Stimulated activated CD8-positive, alpha-beta memory T cell treated with anti-CD3 and anti-CD28 coated beads, Interleukin-7, amount 100 ng/mL, for 1 hour (primary cell): ENCODE measurements at places on chromosomes 7 and 10.

GRCh38 chr7:116511552-116512519 is 12.3 kb downstream of the CAV2 start:
- no peak for DNase-seq

DNA sequence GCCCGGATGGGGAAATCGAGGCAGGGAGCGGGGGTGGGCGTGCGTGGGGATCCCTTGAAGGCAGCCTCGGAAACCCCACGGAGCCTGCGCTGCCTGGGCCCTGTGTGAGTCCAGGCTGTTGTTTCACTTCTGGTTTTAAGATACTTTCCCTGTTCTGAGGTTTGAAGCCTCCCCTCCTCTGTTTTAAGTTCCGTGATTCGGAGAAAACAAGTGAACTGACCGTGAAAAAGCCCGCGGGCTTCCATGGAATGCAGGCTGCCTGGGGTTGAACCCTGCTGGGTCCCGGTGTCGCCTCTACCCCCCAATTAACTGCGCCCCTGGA is 401 bp downstream of the LRRC27 start:
- DNase-seq: no peak

DNA sequence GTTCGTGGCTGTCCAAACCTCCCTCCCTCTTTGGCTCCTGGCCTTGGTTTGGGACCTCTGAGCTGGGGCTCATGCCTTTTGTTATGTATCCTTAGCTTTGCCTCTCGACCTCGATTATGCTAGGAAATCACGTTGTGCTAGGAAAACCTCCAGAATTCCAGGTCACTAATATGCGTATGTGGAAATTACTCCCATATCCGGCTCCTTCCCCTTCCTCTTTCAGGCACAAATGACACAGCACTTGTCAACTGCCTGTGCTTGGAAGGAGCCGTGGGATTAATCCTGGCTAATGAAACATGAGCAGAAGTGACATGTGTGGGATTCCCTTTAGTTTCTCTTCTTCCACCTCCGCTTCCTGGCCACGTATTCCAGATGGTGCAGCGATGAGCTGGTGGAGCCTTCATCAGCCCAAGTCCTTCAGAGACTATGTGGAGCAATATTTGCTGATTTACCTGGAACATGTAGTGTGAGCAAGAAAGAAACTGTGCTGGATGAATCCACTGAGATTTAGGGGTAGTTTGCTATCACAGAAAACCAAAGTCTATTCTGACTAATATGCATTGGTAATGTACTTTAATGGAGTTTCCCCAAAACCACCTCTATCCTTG is 149.2 kb downstream of the REEP3 start:
- DNase-seq: no peak

GRCh38 chr7:141306081-141306480 is 232.2 kb downstream of the TMEM178B start:
- DNase-seq: no peak

DNA sequence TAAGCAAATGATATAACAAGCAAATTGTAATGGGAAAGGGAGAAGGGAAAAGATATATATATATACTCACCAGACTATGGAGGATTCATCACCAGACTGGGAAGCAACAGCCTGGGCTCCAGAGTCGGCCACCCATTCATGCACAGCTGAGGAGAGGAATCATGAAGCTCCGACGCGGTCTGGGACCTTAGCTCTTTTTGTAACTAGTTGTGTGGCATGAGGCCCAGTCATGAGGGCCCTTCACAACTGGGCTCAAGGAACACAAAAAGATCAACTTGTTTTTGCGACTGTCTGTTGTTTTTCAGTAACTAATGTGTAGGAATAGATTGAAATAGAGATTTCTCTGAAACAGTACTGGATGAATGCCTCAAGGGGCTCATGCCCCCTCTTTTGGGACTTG is 911.2 kb downstream of the TYW1 start:
- DNase-seq: no peak

GRCh38 chr7:158309868-158310763 is 277.5 kb downstream of the PTPRN2 start:
- no peak for DNase-seq

GRCh38 chr10:9289811-9290210 is 1235.3 kb downstream of the GATA3 start:
- DNase-seq: no peak

DNA sequence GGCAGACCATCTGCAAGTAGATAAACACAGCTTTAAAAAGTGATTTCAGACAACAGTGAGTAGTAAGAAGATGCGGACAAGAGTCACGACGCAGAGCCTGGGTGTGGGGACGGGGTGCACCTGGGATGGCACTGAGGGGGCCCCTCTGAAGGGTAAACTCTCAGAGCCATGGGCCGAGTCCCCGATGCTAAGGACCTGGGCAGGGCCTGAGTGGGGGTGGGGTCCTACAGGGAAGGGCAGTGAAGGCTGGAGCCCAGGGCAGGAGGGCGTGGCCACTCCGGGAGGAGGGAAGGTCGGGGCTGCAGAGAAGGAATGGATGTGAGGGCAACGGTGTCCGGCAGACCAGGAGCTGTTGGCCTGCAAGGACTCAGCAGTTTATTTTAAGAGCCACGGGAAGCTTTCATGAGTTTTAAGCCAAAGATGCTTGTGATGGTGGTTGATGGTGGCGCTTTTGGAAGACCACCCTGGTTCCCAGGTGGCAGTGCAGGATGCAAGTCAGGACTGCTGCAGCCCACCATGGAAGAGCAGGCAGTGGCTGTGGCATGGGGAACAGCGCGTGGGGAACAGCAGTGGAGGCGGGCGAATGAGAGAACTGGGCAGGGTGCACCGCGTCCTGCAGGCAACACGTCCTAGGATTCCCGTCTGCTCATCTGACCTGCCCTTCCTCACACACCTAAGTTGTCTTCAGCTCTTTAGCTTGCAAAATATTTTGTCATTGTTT is 296.8 kb downstream of the DNAJB6 start:
- no peak for DNase-seq

GRCh38 chr10:115558252-115558651 is 465.1 kb downstream of the ATRNL1 start:
- no peak for DNase-seq

- no peak for DNase-seq
These were observed 7.7 kb upstream of the ZNF783 start for GRCh38 chr7:149254181-149254858.

DNA sequence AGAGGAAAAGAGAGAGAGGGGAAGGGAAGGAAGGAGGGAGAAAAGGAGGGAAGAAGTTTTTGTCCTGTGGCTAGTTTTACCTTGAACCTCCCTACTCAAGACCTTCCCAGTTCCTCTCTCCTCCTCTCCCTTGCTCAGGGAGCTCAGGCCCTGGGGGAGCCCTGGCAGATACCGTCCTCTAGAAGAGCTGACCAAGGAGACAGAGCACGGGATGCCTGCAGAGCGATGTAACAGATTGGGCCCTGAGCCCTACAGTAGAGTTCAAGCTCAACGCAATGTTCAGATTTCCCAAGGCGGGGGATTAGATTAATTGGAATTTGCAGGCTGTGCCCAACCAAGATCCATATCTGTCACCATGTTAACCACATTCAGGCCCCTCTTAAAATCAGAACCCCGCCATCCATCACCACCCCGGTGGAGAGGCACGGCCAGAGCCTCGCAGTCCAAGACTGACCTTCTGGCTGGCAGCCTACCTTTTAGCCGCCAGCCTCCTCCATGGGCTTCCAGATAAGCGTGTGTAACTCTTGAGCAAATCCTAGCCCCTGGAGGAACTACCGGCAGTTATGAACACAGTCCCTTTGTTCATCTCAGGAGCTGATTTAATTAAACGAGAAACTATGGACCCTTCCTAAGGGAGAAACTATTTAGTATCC is 70.6 kb downstream of the KCNMA1 start:
- DNase-seq: no peak

DNA sequence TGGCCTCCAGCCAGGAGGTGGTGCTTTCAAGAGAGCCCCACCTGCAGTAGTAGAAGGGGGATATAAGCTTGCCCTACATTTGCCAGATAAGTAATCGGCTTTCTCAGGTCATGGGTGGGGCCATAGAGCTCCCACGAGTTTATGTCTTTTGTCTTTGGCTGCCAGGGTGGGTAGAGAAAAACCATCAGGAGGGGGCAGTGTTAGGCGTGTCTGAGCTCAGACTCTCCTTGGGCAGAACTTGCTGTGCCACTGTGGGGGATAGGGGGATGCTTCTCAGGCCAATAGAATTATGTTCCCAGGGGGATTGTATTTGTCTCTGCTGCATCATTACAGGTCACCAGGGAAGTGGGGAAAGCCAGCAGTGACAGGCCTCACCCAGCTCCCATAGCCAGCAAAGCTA is 12.3 kb upstream of the MRPS33 start:
- no peak for DNase-seq

DNA sequence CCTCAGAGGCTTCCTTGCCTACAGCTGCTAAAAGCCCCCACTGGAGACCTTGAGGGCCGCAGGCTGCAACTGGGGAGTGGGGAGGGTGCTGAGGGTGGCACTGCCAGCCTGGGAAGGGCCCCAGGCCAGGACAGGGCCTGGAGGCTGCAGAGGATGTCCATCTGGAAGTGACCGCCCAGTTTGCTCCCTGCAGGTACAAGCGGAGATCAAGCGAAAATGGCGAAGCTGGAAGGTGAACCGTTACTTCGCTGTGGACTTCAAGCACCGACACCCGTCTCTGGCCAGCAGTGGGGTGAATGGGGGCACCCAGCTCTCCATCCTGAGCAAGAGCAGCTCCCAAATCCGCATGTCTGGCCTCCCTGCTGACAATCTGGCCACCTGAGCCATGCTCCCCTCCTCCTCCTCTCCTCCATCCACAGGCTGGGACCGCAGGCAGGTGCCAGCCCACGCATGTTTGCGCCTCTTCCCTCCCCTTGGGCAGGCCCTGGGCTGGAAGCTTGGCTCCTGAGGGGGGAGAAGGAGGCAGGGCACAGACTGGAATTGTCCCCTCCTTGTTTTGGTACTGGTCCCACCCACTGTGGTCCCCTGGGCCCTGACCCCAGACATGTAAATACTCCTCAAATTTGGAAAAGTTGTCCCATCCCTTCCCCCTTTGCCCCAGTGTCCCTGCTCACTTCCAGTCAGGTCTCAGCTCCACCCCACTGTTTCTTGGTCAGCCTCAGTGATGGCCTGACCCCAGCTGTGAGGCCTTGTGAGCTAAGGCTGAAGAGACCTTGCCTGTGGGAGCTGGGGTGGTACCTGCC is 54.4 kb downstream of the ADCYAP1R1 start:
- no peak for DNase-seq

DNA sequence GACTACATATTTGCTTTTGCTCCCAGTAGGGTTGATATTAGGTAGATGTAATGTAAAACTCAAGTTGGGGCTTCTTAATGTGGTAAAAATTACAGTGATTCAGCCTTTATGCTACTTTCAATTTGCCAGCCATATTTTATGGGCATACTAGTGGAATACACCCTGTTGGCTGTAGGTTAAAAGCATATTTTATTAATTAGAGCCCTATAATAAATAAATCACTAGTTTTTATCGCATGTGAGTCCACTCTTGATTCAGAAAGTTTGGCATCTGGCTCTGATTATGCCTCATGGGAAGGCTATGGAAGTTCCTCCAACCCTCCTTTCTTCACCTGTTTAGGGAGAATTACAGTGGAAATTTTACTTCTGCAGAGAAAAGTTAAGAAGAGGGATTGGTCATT is 390.9 kb downstream of the GATA3 start:
- no peak for DNase-seq

GRCh38 chr10:29270883-29271282 is 18.0 kb upstream of the LYZL1 start:
- no peak for DNase-seq
